ENCODE measurements at places on chromosomes 7 and 10.

- peak; percentile 69 for DNase-seq
These were observed 7.5 kb downstream of the LAMB1 start for GRCh38 chr7:107995184-107996071.

DNA sequence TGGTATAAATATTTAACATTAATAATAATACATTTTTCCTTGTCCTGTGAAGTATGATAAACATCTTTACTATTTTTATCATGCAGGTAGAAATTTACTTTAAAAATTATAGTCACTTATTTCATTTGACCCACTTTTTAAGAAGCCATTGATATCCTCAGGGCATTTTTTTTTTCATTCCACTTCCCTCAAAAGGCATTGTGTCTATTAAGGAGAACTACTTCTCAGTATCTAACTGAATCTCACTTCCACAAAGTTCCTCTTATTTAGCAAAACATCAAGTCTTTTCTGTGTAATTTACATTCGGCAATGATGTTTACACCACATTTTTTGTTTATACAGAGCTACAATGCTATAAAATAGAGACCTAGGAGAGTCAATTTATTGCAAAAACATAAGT lies 388.2 kb upstream of the AKR1E2 start:
- DNase-seq = no peak

DNA sequence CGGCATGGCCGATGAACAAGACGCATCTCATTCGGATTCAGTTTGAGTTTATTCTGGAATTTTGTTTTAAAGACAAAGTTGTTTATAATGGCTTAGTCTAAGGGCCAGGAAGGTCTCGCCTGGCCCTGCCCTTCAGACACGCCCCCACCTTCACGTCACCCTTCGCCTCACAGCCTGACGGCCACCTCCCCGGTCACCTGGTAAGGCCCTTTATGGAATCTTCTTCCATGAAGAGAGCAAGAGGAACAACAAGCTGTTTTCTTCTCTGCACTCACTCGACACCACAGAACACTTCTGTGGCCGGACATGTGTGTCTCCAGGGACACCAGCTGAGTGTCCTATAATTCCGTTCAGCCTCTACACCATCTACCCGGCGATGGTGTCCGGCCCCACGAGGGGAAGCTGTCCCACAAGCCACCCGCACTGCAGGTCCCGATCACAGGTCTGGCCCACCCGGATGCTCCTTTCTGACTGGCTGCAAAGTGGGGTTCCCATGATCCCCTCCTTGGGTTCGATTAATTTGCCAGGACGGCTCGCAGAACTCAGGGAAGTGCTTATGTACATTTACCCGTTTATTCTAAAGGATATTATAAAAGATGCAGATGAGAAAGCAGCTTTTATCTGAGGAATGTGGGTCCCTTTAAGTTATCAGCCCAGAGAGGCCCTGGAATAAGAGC lies 17.4 kb upstream of the KNDC1 start:
- no peak for DNase-seq

- DNase-seq = no peak
These were observed 1506.2 kb upstream of the LRRTM3 start for GRCh38 chr10:65419629-65420028.

DNA sequence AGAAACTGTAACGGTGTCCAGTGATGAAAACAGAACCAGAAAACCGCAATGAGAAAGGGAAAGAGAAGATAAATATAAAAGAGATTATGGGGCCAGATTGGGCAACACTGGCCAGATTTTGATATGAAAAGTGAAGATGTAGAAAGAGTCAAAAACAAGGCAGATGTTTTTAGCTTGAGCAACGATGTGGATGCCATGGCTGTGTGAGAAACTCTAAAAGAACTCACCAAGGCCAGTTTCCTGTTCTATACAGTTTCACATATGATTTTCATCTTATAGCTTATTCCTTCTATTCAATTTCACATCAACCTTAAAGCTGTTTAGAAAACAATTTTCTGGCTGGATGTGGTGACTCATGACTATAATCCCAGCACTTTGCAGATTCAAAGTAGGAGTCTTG lies 36.3 kb downstream of the CSTF2T start:
- DNase-seq = no peak

DNA sequence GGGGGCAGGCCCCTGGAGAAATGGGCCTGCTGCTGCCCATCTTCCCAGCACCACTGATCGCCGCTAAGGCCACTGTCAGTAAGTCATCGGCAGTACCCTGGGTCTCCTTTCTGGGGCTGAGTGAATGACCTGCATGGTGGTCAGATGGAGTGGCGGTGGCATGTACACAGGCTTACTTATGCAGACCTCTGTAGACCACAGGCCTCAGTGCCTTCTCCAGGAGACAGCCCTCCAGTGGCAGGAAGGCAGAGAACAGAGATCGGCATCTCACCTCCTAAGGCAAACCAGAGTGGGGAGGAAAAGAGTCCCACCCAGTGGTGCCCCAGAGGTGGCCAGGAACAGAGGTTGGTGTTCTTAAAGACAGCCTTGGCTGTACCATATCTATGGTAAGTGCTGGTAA lies 22.8 kb upstream of the LRRC4 start:
- DNase-seq = no peak

DNA sequence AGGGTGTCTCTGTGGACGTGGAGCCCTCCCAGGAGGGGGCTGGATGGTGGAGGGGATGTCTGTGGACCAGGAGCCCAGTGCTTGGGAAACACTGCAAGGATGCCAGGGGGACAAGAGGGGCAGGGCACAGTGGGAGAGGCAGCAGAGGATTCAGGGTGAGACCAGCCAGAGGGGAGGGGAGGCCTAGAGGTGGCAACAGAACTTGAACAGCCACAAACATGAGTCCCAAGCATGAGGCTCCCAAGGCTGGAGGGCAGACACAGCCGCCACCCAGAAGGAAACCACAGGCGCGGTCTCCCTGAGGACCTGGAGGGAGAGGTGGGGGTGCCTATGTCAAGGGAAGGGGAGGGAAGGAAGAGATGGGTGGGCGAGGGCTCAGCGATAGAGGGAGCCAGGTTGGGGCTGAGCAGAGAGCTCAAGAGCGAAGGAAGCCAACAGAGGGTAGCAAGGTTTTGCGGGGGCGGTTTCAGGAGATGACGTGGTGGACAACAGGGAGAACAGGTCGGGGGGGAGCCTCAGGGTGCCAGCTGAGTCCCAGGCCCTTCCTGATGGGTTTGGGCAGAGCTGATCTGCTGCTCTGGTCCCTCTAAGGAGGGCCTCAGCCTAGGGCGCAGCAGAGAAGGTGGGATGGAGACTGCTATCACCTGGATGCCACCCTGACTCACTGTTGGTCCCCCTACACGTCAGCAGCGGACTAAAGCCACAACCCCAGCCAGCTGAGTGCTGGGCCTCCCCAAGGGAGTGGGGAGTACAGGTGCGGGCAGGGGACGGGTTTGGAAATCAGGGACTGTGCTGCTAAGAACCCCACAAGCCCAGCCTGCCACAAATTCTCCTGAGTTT lies 6.7 kb upstream of the PILRA start:
- DNase-seq = no peak

- DNase-seq = no peak
These were observed 41.0 kb downstream of the VWA2 start for GRCh38 chr10:114279901-114280644.

Measured in GM23248 (cell line).